ENCODE measurements at places on chromosomes 3 and 15.
A peak's percentile ranks its signal among the peaks of the same experiment; 100 is the strongest.

DNA sequence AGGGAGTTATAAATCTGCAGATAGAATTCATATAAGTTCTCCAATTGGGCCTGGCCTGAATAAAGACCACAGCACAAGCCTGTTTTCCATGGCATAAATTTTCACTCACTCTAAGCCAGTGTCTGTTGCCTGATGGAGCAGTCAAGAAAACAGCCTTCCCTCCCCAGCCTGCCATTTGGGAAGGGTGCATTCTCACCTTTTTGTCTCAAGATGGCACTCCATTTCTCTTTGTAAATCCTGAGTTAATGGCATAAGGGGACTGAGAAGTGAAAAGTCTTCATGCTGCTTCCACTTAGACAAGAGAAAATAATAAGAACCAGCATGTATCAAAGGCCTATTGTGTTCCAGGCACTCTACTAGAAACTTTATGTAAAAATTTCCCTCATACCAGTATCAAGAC lies 115.6 kb upstream of the MANF start:
- DNase-seq = no peak

DNA sequence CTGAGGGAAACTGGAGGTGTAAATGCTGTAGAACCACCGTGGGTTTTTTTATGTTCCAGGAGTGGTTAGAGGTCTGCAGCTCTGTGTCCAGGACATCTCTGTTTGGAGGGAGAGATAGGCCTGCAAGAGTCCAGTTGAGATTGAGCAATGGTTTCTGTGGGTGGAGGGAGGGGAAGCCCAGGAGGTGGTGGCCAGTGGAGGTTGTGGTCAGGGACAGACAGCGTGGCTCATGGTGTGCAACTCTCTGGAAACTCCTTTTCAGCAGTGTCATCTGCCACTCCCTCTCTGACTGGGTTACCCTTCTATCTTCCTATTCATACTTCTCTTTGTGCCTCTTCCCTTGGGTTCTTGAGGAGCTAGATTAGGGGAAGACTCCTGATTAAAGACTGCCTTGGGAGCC lies 9.6 kb downstream of the XCR1 start:
- peak; percentile 75 for DNase-seq

- DNase-seq = no peak
Observed at GRCh38 chr3:184382326-184383032, 2.6 kb downstream of the CHRD start.

GRCh38 chr15:91278951-91279350 lies 178.9 kb downstream of the SV2B start:
- no peak for DNase-seq

DNA sequence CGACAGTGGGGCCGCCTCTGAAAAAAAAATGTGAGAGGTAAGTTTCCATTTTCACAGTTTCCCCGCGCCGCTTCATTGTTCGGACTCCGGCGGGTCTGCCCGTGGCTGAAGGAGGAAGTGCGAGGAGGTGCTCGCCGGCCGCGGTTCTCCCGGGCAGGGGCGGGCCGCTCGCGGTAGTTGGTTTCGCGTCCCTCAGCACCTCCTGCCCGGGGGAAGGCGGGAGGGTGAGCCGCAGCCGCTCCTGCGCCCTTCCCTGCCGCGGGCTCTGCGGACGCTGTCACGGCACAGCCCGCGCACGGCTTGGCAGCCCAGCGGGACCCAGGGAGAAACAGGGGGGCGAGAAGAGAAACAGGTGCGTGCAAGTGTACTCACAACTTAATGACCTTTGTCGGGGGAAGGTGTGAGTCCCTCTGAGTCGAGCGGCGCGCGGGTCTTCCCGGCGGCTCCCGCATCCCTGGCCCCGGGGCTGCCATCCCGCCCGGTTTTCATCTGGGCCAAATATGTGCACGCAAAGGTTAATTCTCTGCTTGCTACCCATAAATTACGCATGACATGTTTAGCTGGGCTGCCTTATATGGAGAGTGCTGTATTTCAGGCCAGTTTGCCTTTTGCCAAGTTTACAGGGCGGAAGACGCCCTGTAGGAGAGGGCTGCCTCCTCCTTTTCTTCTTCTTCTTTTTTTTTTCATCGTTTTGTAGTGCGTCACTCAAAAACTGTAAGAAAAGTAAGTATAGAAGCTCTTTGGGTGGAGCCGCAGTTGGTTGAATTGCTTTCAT lies 514 bp downstream of the MBNL1 start:
- DNase-seq = peak; percentile 68

GRCh38 chr15:99590913-99591646 lies 25.3 kb downstream of the MEF2A start:
- DNase-seq = no peak

GRCh38 chr15:66505430-66505811 lies 295 bp downstream of the ZWILCH start:
- no peak for DNase-seq

GRCh38 chr15:96703091-96703490 lies 372.6 kb downstream of the NR2F2 start:
- no peak for DNase-seq

DNA sequence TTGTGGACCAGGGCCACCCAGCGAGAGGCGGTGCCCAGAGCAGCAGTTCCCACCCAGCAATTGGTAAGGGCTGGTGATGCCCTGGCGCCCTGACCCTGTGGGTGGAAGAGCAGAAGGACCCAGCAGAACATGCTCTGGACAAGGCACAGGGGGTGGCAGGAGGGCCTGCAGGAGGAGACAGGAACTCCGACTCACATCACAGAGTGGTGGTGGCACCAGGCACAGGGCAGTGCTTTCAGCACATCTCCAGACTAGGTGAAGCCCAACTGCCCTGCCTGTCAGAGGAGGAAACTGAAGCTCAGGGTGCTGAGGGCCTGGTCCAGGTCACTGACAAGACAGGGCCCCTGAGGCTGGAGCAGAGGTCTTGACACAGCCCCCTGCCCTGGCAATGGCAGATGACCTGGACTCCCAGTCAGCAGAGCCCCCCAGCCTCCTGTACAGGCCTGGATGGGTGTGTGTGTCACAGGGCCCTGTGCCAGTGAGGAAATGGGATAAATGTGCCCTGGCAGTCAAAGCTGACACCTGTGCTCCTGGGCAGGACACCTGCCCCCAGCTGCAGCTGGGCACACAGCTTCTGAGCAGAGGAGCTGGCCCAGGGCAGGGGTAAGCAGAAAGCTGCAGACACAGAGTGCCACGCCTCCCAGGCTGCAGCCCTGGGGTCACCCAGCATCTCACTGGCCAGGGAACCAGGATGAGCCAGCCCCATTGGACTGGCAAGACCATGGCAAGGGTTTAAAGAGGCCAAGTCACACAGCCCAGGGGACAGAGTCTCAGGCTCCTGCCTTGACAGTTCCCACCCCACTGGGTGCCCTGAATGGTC lies 11.4 kb downstream of the KLF15 start:
- DNase-seq = no peak

DNA sequence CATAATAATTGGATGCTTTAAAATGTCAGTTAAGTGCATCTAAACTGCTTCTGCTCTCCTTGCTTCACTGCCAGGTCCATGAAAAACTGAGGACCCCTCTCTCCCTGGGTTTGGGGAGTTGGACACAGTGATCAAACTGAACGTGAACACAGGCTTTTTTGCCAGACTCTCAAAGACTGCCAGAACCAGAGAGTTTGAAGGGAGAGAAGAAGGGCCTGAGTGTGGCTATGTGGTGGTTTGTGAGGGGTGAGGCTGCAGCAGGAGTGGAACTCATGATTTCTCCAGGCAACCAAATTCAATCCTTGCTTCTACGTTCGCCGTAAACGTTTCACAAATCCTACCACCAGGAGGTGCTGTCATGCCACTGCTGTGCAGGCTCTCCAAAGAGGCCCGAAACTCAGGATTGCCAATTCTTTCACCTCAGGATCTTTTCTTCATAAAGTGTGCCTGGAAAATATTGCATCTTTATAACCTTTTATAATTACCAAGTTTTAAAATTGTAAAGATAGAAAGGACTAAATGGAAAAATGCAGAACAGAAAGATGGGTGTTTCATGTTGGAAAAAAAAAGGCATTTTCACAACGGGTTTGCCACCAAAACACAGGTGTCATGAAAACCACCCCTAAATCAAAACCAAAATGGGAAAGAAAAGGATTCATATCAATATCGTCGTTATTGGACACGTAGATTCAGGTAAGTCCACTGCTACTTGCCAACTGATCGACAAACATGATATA lies 19.7 kb downstream of the TM4SF4 start:
- peak; percentile 68 for DNase-seq

- no peak for DNase-seq
Observed at GRCh38 chr15:23566651-23567050, 1.2 kb downstream of the MKRN3 start.

DNA sequence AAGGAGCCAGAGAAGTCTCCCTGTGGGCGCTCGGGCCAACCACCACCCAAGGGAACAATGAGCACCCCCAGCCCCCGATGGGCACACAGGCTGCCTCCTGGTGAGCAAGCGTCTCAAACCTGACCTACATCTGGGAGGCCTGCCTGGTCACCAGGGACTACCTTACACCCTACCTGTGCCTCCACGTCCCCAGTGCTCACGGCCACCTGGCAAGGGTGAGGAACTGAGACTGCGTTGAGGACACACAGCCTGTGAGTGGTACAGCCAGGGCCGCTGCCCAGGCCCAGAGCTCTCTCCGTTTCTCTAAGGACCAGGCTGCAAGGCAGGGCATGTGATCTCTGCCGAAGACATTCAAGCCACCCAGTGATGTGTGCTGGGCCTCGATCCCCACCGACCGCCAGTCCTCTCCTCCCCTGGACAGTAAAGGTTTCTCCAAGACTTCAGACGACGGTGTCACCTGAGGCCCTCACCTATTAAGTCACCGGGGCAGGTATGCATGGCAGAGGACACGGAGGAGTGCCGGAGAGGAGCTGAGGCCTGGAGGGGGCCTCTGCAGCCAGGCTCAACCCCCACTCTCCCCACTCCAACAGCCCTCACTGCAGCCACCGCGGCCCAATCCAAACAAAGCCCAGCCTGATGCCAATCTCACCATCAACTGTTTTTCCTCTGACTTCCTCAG lies 2.8 kb downstream of the GOLGA8A start:
- no peak for DNase-seq

- no peak for DNase-seq
Observed at GRCh38 chr15:85149465-85150129, 167.9 kb downstream of the PDE8A start.

GRCh38 chr3:90062016-90062415 lies 954.6 kb downstream of the EPHA3 start:
- no peak for DNase-seq

DNA sequence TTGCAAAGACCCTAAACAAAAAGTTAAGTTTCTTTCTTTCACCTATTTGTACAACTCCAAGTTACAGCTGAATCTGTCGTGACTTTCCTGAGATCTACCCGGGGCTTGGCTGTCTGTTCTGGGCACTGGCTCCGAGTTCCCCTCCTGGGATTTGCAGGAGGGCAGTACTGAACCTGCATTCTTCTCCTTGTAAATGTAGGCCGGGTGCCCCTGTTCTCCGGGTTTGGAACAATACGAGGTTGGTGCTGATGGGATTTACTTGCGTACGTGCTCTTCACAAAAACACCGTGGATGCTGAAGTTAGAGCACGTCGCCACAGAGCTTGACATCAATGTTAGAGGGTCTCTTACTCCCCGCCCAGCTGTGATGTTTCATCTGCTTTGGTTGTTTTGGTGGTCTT lies 48.1 kb downstream of the KLHL25 start:
- no peak for DNase-seq

DNA sequence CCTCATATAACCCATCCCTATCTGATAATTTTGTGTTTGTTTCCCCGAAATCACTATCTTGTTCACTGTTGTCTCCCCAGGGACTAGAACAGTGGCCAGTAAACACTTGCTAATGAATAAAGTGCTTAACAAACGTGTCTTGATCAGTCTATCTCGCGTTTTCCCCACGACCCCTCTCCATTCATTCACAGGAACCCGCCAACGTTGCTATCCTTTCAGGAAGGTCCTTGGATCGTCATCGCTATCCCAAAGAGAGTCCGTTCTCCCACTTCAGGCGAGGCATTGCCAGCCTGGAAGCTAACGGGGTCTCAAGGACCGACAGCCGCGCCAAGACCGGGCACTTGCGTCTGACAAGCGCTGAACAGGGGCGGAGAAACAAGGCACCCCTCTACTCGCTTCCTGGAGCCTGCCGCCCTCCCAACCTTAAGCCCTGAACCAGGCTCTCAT lies 344 bp downstream of the LINS1 start:
- DNase-seq = no peak

DNA sequence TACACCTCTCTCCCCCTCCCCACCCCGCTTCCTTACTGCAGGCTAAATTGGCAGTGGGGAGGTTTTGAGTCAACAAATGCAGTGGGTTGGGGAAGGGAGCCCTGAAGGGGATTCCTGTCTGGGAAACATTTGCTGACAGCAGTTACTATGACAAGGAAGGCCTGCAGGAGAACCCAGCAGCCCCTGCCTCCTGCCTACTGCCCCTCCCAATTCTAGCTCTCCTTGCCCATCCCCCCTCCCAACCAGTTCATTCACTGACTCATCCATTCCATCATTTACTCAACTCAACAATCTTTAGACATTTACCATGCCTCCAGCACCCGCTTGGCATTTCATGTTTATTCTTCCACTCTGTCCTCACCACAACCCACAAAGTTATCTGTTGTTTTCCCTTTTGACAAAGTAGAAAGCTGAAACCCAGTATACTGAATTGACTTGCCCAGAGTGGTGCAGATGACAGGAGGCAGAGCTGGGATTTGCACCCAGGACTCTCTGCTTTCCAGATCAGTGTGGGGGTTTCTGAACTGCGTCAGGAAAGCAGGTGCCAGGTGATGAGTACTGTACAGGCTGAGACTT lies 75.0 kb downstream of the MAGEF1 start:
- DNase-seq = peak; percentile 85

DNA sequence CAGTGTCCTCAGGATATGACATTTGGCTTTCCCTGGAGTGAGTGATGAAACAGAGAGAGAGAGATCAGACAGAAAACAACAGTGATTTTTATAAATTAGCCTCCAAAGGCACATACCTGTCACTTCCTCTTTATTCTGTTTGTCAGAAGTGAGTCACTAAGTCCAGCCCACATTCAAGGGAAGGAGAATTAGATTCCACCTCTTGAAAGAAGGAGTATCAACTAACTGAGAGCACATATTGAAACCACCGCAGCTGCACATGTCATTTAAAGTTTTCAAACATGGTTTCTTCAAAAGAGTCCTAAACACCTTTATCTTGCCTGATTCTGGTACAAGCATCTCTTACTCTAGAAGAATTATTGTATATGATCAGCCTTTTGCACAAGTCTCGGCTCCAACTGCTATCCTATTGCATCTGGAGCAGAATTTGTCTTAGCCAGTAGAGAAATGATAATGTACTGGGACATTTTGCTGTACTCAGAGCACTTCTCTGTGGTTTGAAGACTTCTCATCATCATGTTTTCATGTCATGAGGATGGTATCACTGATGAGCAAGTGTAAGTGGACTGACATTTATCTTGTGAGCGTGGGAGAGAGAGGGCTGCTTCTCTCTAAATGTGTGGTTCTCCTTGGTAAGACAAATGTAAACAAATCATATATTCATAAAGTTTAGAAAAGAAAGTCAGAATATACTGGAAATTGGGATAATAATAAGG lies 338.9 kb upstream of the CFAP20DC start:
- peak; percentile 1 for DNase-seq

All from NB4 (cell line).